ENCODE measurements at places on chromosomes 7 and 10.

GRCh38 chr10:70193391-70193844, 23.1 kb upstream of the SAR1A start:
- DNase-seq = no peak

DNA sequence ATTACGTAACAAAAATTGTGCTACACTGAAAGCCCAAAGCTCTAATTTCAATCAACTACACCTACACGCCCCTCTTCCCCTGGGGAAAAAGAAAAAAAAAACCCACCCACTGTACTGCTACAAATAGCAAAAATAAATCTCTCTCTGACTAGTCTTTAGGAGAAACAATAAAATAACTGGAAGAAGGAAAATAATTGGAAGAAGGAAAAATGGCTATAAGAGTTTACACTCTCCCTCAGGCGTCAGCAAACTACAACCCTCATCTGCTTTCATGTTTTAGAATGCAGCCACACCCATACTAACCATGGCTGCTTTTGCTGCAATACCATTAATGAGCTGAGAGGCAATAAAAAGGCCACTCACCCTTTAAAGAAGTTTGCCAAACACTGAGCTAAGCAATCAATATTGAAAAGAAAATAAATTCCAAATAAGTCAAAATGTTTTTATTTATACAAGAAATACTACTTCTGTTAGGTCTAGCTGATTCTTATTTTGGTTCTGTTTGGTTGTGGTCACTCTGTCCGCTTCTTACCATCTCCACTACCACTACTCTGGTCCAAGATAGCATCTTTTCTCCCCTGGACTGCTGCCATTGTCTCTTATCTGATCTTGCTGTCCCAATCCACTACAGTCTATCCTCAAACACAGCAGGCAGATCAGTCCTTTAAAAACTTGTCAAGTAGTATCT, 3.8 kb downstream of the MINDY3 start:
- no peak for DNase-seq

DNA sequence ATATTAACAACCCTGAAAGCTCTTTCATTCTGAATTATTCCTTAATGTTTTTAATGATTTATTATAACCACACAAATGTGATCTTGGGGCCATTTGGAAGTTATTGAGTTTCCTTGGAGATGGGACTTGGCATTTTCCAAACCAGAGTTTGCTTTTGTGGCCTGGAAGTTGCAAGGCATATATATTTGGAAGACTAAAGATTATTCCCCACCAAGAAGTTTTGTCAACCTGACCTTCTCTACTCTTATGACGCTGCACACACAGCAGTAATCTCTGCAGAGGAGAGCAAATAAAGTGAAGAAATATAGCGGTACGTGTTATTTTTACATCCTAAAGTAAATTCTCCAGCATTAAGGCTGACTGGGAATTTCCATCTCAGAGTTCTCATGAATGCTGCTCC, 397.0 kb downstream of the LRMDA start:
- DNase-seq = no peak

- DNase-seq = no peak
These were observed 546.7 kb upstream of the ADARB2 start for GRCh38 chr10:2284071-2284470.

DNA sequence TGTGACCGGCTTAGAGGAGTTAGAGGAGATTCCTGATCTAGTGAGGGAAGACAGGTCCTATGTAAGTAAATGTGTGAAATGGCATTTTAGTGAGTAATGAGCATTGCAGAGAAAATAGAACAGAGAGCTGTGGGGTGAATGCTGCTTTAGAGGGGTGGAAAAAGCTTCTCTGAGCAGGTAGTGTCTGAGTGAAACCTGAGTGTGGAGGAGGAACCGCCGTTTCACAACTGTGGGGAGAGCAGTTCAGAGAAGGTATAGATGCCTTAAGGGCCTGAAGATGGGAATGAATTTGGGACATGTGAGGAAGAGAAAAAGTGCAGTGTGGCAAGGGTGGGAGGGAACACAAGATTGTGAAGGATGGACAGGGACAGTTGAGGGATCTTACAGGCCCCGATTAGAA, 21.6 kb downstream of the FBH1 start:
- no peak for DNase-seq

DNA sequence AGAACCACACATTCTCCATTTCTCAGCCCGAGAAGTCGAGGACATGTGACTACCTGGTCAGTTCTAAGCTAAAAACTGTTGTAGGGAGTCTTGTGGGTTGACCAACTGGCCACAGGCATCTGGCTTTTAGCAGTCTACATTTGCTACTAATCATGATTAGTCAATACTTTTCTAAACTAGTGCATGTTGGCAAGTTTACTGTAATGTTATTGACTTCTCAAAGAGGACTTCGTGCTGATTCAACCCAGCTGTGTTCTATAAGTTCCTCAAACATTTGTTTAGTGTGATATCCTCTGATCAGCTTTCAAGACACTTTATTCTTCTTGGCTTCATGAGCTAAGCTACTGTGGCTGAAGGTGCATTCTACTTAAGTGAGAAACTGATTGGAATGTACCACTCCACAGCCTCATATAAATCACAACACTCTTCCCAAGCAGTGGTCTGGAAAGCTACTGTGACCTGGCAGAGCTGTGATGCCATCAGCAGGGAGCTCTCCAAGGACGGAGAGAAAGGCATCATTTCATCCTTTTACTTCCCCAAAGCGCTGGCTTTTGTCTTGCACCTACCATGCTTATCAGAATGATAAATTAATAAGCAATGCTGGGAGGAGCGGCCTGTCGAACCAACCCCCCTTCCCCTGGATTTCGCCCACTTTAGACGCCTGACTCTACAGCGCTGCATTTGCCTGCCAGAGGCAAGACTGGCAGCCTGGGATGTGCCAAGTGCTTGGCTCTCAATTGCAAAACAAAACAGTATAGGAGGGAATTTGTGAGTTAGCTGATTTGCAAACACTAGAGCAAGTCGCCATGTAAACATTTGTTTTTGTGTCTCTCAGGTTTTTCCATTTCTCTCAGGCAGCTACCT, 206.7 kb upstream of the PLXNA4 start:
- DNase-seq = no peak

DNA sequence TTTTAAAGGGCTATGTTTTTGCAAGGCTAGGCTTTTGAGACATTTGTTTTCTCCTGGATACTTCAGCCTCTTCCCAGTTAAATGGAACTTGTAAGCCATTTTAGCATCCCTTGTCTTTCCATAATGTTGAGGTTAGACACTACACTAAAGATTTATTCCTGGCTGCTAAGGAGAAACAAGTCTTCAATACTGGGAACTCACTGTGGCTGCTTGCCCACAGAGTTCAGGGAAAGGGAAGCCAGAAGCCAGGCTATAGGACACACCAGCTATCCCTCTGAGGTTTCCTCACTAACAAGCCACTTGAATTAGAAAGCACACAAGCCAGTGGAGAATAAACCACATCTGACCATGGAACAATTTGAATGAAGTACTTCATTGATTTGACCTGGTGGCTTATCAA, 421.7 kb upstream of the CHRM2 start:
- DNase-seq = no peak

GRCh38 chr10:78830062-78830975, 238.4 kb upstream of the ZMIZ1 start:
- DNase-seq = no peak

DNA sequence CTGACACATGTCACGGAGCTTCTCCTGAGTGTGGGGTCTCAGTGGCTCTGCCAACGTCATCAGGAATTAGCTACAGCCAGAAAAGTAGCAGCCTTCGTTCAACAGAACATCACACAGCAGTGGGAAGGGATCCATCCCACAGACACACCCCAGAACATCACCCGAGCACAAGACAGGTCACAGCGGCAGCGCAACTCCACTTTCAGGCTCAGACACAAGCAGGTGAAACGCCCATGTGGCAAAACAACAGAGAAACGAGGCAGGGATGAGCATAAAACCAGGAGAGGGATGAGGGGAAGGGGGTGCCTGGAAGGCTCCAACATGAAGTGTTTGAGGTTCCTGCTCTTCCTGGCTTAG, 44.8 kb downstream of the CAMK2B start:
- DNase-seq = no peak

DNA sequence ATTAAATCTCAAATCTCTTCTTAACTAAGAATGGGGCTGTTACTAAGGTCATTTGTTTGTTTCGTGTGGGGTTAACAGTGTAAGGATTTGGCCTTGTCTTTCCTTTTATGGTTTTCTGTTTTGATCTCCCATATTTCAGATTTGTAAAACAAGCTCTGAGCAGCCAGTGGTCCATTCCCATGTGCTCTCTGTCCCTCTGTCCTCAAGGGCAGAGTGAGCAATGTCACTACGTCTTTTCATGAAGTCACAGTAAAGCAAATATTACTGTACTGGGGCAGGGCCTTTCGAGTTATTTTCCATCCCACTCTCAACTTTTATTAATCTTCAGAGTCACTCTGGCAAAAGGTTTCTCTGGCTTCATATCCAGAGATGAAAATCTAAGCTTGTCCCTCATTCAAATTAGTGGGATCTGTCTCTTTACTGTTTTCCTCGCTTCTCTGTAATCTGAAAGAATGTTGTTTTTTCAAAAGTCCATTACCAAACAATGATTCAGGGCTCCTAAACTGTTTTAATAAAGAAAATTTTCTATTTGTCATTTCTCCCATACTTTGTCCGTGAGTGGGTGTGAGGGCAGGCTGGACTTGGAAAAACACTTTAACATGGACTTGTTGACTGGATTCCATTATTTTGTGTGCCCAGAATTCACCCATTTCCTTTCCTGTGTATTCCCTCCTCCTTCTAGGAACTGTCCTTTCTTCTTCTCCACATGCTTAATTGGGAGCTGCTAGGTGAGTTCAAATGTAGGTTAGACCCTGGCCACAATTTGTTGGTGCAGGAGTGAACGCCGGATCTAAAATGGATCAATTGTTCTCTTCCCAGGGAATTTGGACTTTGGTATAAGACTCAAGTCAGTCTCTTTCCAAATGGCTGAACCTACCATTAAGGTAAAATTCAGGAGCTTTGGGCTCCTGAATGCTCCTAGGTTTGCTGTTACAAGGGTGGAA, 42.1 kb upstream of the NAMPT start:
- no peak for DNase-seq

- DNase-seq = peak; percentile 30
These were observed 59.9 kb downstream of the MAP3K8 start for GRCh38 chr10:30493609-30494530.

- DNase-seq = no peak
These were observed 172.3 kb downstream of the NRP1 start for GRCh38 chr10:33162248-33162575.

DNA sequence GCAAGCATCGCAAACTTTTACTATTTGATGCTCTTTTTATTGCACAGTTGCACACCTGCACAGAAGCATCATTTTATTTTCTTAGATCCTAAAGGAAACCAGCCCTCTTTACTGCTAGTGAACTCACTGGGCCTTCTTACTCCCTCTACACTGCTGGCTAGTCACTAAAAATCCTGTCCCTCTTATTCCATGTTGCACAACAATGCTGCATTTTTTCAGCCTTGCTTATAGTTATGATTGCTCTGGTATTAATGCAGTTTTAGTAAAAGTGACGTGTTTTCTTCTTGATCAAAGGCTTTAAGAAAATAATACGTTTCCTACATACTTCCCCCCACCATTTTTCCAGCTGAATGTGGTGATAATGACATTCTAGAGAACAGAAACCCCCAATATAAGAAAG, 132.9 kb upstream of the FAM3C start:
- no peak for DNase-seq

DNA sequence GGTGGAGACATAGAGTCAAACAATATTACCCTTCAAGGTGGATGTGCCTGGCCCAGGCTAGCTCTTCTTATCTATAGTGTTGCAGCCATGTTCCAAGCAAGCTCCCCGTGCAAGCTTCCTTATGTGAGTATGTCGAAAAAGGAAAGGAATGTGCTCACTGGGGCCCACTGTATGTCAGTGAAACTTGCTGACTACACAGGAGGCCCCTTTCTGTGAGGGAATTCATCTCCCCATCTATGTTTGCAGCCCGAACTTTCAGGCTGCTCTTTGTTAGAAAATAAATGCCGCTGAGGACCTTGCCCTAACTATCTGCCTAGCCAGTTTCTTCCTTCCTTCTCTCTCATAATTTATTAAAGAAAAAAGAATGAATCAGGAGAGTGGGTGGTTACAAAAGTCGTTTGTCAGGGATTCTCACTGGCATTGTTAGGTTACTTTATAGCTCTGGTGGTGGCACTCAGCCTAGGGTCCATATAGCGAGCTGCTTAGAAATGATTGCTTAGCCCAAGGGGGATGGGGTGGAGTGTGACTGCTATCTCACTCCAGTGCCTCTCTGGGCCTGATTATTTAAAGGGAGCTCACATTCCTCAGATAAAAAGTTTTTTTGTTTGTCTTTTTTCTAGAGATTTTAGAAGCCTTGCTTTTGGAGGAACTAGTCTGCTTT, 302.1 kb downstream of the ABCA13 start:
- peak; percentile 37 for DNase-seq

- peak; percentile 75 for DNase-seq
These were observed 23.0 kb downstream of the ASB15 start for GRCh38 chr7:123624527-123625183.

- DNase-seq = peak; percentile 40
These were observed 276.1 kb downstream of the DNAJB6 start for GRCh38 chr7:157612664-157613561.

- DNase-seq = no peak
These were observed 203.2 kb downstream of the ANK3 start for GRCh38 chr10:60186315-60187071.

DNA sequence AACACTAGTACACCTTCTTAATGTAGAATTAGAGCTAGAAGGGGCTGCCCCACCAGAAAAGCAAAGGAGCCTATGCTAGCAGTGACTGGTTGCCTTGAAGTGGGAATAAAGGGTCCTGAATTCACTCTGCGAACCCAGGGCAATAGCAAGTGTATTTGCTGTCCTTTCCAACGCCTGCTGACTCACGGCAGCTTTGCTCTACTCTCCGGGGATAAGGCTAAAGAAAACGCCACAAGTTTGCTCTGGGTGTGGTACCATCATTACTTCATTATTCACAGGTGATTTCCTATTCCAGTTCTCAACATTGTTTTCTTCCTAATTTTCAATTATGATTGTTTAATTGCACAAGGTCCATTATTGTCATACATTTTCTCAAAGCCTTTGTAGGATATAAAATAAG, 220.5 kb upstream of the AOAH start:
- no peak for DNase-seq

GRCh38 chr10:18449611-18450026, 201.8 kb downstream of the NSUN6 start:
- DNase-seq = no peak

DNA sequence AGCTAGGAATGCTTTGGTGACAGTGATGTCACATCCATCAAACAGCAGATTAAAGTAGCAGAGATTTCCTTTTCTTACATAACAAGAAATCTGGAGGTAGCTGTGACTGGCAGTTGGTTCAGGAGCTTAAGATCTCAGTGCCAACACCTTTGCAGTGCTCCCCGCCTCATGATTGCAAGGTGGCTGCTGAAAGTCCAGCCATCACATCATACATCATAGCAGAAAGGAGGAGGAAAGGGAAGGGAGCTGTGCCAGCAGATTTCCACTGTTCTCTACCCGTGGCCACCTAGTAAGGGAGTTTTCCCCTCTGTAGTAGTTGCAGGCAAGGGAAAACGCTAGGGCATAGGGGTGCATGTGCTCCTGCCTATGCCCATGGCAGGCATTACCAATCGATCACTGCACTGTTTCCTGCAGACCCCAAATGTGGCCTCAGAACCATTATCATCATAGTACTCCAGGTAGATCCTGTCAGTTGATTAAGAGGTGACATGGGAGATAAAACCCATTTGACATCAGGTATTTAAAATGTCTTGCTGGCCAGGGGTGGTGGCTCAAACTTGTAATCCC, 57.9 kb upstream of the GTF2IRD1 start:
- no peak for DNase-seq

Measured in testis (tissue), 5 donors.